Vagina (tissue), 2 donors: ENCODE measurements at places on chromosomes 2 and 18. TPM values are rescaled to one million over a fixed set of nuclear protein-coding genes. Genes with fewer than 3 reads are reported as not detected.
A peak's percentile ranks its signal among the peaks of the same experiment; 100 is the strongest.

ATG9A gene
- 62.4 TPM for total RNA-seq

GRCh38 chr2:27587025-27587424, 4.2 kb downstream of the ZNF512 start:
- no peaks in the 10 kb centered on the region for H3K36me3 ChIP-seq
- no peak overlapping the region for H3K27ac ChIP-seq

DNA sequence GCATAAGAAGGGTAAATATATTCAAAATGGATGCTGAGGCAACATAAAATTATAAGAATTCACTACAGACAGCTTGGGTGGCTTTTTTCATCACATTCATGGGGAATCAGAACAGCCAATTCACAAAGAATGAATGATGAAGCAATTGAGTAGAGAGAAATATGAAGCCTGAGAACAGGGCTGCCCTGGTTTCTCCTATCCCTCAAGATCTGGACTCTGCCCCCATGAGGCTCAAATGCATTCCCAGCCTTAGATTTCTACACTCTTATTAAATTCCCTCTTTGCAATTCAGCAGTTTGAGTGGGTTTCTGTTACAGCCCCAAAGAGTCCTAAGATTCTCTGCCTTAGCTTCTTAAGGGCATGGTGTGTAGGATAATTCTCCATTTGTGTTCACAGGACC, 172.5 kb downstream of the MAIP1 start:
- no peaks in the 10 kb centered on the region for H3K27me3 ChIP-seq
- peak overlapping the region; percentile 36 for H3K27ac ChIP-seq
- H3K4me3 ChIP-seq = no peak overlapping the region
- peaks cover 4% of the 10 kb centered on the region for H3K4me1 ChIP-seq
- no peaks in the 10 kb centered on the region for H3K36me3 ChIP-seq
- no peak for DNase-seq

CAVIN2 gene
- total RNA-seq = 50.6 TPM

RMC1 gene
- 17.7 TPM for total RNA-seq

- no peaks in the 10 kb centered on the region for H3K36me3 ChIP-seq
- no peaks in the 10 kb centered on the region for H3K27me3 ChIP-seq
- no peak overlapping the region for H3K27ac ChIP-seq
- H3K4me1 ChIP-seq = no peaks in the 10 kb centered on the region
These were observed 49.1 kb downstream of the CYP1B1 start for GRCh38 chr2:38026846-38027245.

C2orf81 gene
- 2.7 TPM for total RNA-seq

SLC4A5 gene
- 4.4 TPM for total RNA-seq

DNA sequence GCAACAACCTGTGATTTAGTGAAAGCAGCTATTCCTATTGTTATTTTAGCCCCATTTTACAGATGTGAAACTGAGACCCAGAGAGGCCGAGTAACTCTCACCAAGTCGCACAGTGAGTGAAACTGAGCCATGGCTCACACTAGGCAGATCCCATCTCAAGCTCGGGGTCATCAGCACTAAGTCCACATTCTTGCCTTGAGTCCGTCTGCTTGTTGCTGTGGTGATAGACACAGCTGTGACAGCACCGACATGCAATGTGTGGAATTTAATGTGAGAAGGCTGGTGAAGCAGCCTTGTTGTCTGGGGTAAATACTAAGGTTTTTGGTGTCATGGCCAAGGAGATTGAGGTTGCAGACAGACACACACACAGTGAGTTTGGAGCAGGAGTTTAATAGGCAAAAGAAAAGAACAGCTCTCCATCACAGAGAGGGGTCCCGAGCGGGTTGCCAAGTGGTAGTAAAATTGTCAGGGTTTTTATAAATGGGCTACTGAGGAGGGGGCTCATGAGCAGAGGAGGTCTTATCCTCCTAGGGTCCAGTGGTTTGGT, 40.2 kb upstream of the GMCL1 start:
- peaks cover 17% of the 10 kb centered on the region for H3K36me3 ChIP-seq
- no peak for DNase-seq
- peak overlapping the region; percentile 73 for H3K27ac ChIP-seq
- no peak overlapping the region for H3K4me3 ChIP-seq
- H3K4me1 ChIP-seq = peaks cover 32% of the 10 kb centered on the region

DNA sequence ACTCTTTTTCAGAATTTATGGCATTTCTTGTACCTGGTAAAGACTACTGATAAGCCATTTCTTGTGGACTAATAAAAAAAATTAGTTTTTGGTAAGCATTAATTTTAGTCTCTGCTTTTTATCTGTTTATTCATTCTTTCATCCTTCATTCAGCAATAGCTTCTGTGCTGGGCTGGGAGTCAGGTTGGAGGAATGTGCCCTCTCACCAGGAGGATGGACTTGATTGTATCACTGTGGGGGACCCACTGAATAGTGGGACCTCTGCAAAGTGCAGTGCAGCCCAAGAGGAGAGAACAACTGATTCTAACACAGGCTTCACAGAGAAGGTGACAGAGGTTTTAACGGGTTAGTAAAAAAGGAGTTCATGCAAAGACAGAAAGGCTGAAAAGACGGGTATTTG, 39.1 kb downstream of the CDC42EP3 start:
- no peak for DNase-seq
- no peak overlapping the region for H3K4me3 ChIP-seq
- no peaks in the 10 kb centered on the region for H3K27me3 ChIP-seq
- H3K4me1 ChIP-seq = peaks cover 5% of the 10 kb centered on the region
- no peak overlapping the region for H3K27ac ChIP-seq
- H3K36me3 ChIP-seq = no peaks in the 10 kb centered on the region

DNA sequence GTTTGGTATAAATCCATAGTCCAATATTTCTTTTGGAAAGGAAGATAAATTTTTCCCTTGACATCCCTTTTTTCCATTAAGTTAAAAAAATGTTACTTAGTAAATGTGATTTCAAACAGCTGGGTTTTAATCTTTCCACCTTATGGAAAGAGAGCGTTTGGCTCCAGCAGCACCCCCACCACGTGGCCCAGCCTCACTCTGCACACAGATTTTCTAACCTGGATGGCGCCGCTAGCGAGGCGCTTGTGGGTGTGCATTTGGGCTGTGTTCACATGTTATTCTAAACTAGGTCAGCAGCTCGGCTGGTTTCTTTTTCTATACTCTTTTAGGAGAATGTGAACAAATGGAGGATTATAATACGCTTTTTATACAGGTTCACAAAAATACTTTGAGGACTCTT, 218.0 kb downstream of the LDLRAD4 start:
- no peak overlapping the region for H3K4me3 ChIP-seq
- peaks cover 31% of the 10 kb centered on the region for H3K4me1 ChIP-seq
- no peaks in the 10 kb centered on the region for H3K36me3 ChIP-seq
- DNase-seq = no peak
- H3K27ac ChIP-seq = no peak overlapping the region

- peaks cover 49% of the 10 kb centered on the region for H3K4me1 ChIP-seq
- no peaks in the 10 kb centered on the region for H3K27me3 ChIP-seq
- no peaks in the 10 kb centered on the region for H3K36me3 ChIP-seq
- no peak for DNase-seq
- H3K27ac ChIP-seq = peak overlapping the region; percentile 59
These were observed 23.8 kb downstream of the FHL2 start for GRCh38 chr2:105375001-105375561.

FIGN gene
- total RNA-seq = 3.2 TPM

DNA sequence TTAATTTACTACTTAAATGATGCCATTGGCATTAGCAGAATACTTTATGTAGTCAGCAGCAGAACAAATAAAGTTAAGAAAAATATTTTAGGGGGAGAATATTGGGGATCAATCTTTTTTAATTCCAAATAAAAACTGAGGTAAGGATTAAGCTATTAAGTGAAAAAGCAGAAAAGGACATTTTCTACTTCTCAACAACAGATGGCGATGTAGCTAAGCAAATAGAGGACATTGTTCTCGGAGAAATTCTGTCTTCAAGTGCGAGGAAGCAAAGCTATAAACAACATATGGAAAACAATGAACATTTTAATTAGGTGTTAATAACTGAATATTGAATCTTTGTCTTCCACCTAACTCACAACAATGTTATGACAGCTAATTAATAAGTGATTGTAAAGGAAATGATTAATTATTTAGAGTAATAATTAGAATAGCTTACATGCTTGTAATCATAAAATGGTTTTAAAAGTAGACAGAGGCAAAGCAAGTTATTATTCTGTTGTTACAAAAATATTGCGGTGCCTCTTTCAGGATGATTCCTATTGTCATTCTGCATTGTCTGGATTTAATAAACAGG, 32.9 kb upstream of the CCDC93 start:
- H3K4me3 ChIP-seq = no peak overlapping the region
- peaks cover 5% of the 10 kb centered on the region for H3K4me1 ChIP-seq
- H3K27me3 ChIP-seq = no peaks in the 10 kb centered on the region
- H3K36me3 ChIP-seq = no peaks in the 10 kb centered on the region
- no peak for DNase-seq

GPBAR1 gene
- total RNA-seq = 8.1 TPM

DNA sequence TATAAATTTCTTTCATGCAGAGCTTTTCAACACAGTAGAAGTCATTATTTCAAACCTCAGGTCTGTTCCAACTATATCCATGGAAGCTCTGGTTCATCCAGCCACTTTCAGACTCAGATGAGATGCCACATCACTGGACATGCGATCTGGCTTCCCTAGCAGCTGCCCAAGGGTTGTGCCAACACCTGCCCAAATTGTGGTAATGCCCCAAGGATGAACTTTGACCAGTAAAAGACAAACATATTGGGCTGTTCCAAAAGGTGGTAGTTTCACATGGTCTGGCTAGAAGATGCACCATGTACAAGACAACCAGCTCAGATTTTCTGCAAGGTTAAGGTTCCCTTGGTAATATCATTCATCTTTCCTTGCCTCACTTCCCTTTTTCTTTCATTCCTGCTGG, 101.9 kb downstream of the THADA start:
- no peak for DNase-seq
- no peak overlapping the region for H3K27ac ChIP-seq
- no peaks in the 10 kb centered on the region for H3K36me3 ChIP-seq
- H3K4me3 ChIP-seq = no peak overlapping the region
- no peaks in the 10 kb centered on the region for H3K27me3 ChIP-seq
- H3K4me1 ChIP-seq = peaks cover 11% of the 10 kb centered on the region

DNA sequence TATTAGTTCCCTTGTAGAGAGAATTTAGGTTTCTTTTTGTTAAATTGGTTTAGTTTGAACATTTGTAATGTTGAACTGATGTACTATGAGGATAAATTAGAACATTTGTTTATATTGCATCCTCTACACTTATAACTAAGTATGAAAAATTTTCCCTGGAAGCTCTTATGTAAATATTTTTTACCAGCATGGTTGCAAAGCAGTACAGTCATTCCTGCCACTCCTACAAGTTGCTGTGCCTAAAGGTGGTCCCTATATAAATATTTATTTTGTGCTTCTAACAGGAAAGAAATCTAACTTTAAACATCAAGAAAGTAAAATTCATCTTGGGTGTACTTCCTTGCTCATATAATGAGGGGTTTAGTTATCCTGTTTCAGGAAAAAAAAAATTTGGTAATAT, 14.2 kb downstream of the TWSG1 start:
- H3K4me1 ChIP-seq = peaks cover 13% of the 10 kb centered on the region
- no peaks in the 10 kb centered on the region for H3K27me3 ChIP-seq
- DNase-seq = no peak
- peaks cover 10% of the 10 kb centered on the region for H3K36me3 ChIP-seq
- no peak overlapping the region for H3K4me3 ChIP-seq
- H3K27ac ChIP-seq = no peak overlapping the region

- no peak overlapping the region for H3K27ac ChIP-seq
- no peak overlapping the region for H3K4me3 ChIP-seq
- H3K4me1 ChIP-seq = no peaks in the 10 kb centered on the region
- DNase-seq = no peak
- no peaks in the 10 kb centered on the region for H3K27me3 ChIP-seq
- H3K36me3 ChIP-seq = no peaks in the 10 kb centered on the region
These were observed 55.3 kb upstream of the TMEM163 start for GRCh38 chr2:134773759-134774742.

DNA sequence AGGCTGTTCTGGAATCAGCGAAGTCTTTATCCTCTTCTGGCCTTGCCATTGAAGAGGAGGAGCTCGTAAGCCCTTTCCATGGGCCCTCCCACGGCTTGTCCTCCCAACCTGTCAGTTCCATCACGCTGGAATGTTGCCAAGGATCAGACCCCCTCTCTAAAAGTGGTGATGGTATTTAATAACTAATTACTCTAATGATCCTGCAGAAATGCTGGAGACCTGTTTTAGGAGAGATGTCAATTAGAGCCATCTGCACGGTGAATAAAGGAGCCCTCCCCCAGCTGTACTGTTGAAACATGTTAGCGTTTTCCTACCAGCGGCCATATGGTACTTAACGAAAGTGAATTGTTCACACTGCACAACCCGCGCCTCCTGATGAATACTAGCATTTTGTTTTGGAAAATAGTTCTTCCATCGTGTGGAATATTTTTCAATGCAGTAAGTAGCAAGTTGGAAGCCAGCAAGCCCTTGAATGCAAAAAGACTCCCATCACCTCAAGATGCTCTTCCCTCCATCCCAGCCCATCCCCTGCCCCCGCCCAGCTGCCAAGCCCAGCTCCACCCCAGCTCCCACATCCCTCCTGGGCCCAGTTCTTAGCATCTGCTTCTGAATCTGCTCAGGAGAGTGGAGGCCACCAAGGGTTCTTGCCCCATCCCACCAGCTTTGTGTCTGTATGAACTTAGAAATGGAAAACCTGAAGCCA, 145.4 kb downstream of the KLHL29 start:
- no peak overlapping the region for H3K27ac ChIP-seq
- H3K4me1 ChIP-seq = peaks cover 32% of the 10 kb centered on the region
- H3K4me3 ChIP-seq = no peak overlapping the region
- H3K27me3 ChIP-seq = no peaks in the 10 kb centered on the region
- H3K36me3 ChIP-seq = no peaks in the 10 kb centered on the region

DNA sequence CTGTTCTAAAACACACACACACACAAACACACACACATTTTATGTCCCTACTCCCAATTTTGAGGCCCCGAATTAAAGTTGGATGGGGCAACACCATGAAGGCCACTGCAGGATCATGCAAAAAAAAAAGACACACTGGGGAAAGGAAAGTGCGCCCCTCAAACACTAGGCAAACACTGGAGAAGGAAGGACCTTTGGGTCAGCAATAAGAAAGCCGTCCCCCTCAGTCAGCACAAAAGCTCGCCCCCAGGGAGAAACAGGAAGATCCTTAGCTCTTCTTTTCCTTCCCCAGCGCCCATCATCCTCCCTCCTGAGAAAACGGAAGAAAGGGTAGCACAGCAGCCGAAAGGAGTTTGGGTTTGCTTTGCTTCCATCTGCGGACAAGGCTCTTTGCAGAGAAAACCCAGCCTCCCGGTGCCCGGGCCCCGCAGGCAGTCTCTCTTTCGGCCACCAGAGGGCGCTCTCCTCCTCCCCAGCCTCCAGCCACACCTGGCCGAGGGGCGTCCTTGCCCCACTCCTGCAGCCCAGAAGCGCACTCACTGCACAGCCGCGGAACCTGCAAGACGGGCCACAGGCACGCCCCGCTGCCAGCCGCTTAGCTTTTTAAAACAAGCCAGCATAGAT, 248.5 kb downstream of the CDH20 start:
- no peaks in the 10 kb centered on the region for H3K27me3 ChIP-seq
- peak overlapping the region; percentile 40 for H3K27ac ChIP-seq
- no peaks in the 10 kb centered on the region for H3K36me3 ChIP-seq
- H3K4me3 ChIP-seq = peak overlapping the region; percentile 38
- DNase-seq = no peak
